ENCODE measurements at places on chromosomes 1 and 21. TPM values are rescaled to one million over a fixed set of nuclear protein-coding genes. Genes with fewer than 3 reads are reported as not detected.

Gene OPRD1
- total RNA-seq = not detected

Gene GPR37L1
- total RNA-seq = 0.12 TPM

Gene GPR153
- total RNA-seq = 9.1 TPM

Gene CA6
- total RNA-seq = not detected

Gene RIMS3
- total RNA-seq = 2.2 TPM

Gene FCRL2
- 0.56 TPM for total RNA-seq

Gene KRTAP10-7
- total RNA-seq = not detected

Gene UBL4B
- total RNA-seq = not detected

Gene RXRG
- total RNA-seq = 0.24 TPM

Gene STUM
- total RNA-seq = 0.24 TPM

Gene LIN9
- 3.4 TPM for total RNA-seq

Gene LAX1
- 0.84 TPM for total RNA-seq

Gene FALEC
- 1.6 TPM for total RNA-seq

Gene MCOLN2
- 0.52 TPM for total RNA-seq

Gene DMBX1
- total RNA-seq = not detected

Gene OR2L8
- not detected for total RNA-seq

Gene OR2T33
- total RNA-seq = not detected

Gene RIPPLY3
- not detected for total RNA-seq

Gene PTPN7
- 1.2 TPM for total RNA-seq

Gene OR6N2
- total RNA-seq = not detected

Gene PADI2
- 0.92 TPM for total RNA-seq

Gene CCDC18
- 4.3 TPM for total RNA-seq

Gene SH3D21
- total RNA-seq = 9.2 TPM

Gene TSPEAR
- 0.08 TPM for total RNA-seq

Gene LRRC71
- total RNA-seq = not detected

Gene COPA
- total RNA-seq = 93.9 TPM

Gene AKR7A3
- total RNA-seq = 0.88 TPM

Gene TDRD5
- not detected for total RNA-seq

Gene TSACC
- 0.80 TPM for total RNA-seq

Gene AMY2B
- 2.9 TPM for total RNA-seq

Gene LCE3E
- 4.3 TPM for total RNA-seq

Gene KRTAP19-8
- not detected for total RNA-seq

Gene GBP6
- total RNA-seq = 430 TPM

Gene TOE1
- total RNA-seq = 6.1 TPM

Gene A3GALT2
- not detected for total RNA-seq

Gene VASH2
- total RNA-seq = 0.36 TPM

Gene REN
- not detected for total RNA-seq

Gene OR10X1
- not detected for total RNA-seq

Gene AGTRAP
- total RNA-seq = 50.4 TPM

Gene GJA4
- total RNA-seq = 2.0 TPM

Gene RNF186
- total RNA-seq = 0.16 TPM

Gene AQP10
- not detected for total RNA-seq

Gene CNR2
- total RNA-seq = 0.12 TPM

Gene GGPS1
- total RNA-seq = 21.1 TPM

Gene STIL
- 8.2 TPM for total RNA-seq

Gene TGFB2
- total RNA-seq = 0.44 TPM

Gene NKAIN1
- total RNA-seq = 0.92 TPM

Gene NCMAP
- 0.16 TPM for total RNA-seq

Gene AADACL3
- total RNA-seq = not detected

Gene PIK3R3
- total RNA-seq = 5.5 TPM

Gene ACTA1
- total RNA-seq = 1.3 TPM

Gene MAPKAPK2
- 47.3 TPM for total RNA-seq

Gene ANGPTL1
- 4.1 TPM for total RNA-seq

Gene PDZK1IP1
- 273 TPM for total RNA-seq

Gene PRR9
- not detected for total RNA-seq

Gene CADM3
- total RNA-seq = 0.48 TPM

Gene PROK1
- total RNA-seq = 0.20 TPM

Data from esophagus mucosa (tissue), 1 donor.